ENCODE measurements at places on chromosomes 2 and 18.

- DNase-seq, result no peak
Measured at GRCh38 chr18:49843131-49843530, 29.8 kb upstream of the ACAA2 start.

DNA sequence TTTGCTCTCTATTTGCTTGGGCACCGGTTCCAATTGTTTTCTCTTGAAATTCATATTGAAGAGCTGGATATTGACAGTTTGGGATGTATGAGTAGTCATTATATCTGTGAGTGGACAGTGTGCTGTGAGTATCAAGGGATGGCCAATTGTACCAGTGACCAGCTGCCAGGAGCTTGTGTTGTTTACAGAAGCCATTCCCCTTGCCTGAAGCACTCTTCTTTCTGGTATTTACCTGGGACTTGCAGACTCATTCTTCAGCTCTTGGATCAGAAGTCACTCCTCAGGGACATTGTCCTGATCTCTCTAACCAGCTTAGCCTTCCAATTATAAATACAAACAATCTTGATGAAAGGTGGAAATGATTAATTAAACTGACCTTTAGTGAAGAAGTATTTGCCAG, 438.3 kb upstream of the LRATD1 start:
- no peak for DNase-seq

DNA sequence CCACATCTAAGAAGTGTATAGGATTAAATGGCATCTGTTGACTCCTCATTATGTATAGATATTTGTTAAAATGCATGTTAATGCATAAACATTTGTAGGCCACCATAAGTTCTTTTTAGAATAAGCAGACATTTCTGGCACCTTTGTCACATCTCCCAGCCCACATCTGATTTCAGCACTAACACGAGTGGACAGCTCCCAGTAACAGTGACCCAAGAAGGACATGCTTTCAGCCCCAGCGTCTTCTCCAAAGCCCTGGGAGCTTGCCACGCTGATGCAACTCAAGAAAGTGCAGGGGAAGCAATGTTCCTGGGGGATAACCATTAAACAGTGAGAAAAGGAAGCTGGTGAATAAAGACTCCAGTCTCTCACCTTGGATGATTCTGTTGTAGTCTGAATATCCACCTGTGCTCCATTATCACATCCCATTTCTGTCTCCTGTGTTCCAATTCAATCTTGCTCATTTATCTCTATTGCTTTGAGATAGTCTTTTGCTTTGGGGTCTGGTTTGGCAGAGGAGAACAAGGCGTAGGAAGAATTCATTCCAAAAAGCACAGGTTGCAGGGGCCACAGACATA, 182.6 kb upstream of the THSD7B start:
- no peak for DNase-seq

DNA sequence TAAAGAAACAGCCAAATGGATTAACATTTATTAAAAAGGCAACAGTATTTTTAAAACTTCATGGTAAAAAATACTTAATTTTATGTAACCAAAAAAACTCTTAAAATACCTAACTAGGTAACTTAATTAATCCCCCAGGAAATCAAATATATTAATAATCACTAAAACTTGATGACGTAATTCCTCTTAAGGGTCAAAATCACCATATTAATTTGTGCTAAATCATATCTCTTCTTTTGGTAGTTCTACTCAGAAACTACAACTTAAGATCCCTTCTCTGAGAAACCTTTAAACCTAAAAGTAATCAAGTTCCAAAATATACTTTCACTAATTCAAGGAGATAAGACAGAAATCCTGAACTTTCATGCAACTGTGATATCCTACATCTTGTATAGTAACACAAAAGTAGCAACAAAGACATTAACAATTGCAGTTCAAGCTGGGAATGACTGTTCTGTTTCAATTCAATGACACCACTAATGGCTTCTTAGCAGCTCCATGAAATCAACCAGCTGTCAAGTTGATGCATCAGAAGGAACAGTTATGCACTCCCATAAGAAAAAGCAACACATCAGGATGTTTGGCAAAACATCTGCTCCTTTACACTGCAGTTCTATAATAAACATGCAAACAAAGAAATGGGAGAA, 4.0 kb downstream of the BAZ2B start:
- no peak for DNase-seq

DNA sequence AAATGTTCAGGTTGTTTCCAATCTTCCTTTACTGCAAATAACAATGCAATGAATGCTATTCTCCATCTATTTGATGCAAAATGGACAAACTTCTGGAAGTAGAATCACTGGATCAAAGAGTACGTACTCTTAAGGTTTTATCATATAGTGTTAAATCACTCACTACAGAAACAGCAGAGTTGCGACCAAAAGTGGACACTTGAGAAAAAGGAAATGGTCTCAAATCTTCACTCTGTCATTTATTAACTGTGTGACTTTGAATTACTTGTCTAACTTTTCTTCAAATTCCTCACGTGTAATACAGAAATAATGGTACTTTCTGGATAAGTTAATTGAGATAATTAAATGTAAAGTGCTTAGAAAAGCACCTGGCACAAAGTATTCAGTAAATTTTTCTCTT, 78.1 kb downstream of the CERKL start:
- no peak for DNase-seq

DNA sequence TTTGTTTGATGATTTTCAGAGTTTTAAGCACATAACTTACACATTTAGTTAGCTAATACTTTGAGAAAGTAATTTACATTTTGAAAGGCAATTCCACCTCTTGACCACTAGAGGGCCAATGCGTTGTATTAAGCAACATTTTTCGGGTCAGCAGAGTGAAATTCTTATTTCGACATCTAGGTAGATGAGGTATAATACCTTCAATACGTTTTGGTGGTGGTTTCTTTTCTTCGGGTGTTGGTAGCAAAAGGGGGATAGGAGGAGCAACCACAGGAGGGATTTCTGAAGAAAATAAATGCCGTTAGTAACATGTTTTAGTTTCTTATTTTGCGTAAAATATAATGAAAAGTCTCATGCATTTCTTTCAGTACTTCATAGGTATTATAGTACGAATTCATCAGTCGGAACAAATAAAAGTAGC, 106.3 kb downstream of the TTN start:
- no peak for DNase-seq

- DNase-seq, result no peak
Measured at GRCh38 chr2:138321458-138321857, 180.1 kb upstream of the SPOPL start.

DNA sequence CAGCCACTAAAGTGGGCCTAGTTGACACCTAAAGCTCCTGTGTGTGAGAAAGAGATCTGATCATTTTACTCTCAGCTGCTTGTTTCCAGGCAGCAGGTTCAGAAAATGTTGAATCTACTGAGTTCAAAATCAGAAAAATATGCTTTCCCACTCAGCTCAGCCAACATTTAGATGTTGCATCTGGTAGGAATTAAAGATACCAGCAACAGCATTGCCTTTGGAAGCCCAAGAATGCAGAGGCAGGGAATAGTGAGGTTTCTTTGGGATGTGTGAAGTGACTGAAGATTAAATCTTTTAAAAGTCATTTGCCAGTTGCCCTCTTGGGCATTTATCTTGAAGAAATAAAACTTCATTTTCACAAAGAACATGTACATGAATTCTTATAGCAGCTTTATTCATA, 33.9 kb upstream of the DOCK10 start:
- no peak for DNase-seq

GRCh38 chr18:10139783-10140410, 226.1 kb downstream of the VAPA start:
- DNase-seq, result no peak

- no peak for DNase-seq
Measured at GRCh38 chr2:217852555-217853211, 150.1 kb downstream of the TNS1 start.

All from T-helper 9 cell (primary cell).